ENCODE measurements at places on chromosomes 3 and 15.

DNA sequence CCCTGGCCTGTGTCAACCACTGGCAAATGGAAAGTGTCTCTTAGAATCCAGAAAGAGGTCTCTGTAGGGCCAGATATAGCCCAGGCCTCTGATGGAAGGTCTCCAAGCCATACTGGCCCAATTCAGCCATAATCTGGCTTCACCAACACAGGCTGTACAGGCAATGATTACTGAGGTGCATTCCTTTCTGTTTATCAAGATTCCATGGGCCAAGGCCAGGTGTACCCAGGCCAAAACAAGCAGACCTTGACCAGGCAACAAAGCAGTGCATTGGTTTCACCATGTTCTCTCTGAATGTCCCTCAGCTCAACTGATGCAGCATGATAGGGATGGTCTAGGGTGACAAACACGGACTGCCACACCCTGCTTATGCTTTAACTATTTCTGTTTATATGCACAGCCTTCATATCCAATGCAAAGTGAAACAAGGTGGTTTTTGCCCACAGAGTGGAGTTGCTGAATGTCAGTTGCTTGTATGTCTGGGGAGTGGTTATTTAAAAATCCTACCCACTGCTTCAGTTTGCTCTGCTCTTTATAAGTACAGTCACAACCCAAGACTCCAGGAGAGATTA lies 25.2 kb downstream of the CCNL1 start:
- DNase-seq: no peak

- no peak for DNase-seq
Observed at GRCh38 chr3:8817486-8817885, 48.1 kb upstream of the OXTR start.

DNA sequence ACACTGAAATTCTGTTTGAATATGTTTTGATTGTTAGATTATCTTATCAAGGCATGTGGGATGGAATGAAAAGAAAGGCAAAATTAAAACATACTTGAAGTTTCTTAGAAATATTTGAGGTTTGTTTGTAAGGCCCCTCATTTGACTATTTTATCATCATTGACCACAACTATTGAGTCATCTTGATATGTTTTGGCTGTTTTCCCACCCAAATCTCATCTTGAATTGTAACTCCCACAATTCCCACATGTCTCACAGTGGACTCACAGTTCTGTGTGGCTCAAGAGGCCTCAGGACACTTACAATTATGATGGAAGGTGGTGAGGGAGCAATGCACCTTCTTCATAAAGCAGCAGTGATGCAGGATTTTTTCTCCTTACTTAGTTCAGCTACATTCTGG lies 917.1 kb downstream of the PLOD2 start:
- no peak for DNase-seq

DNA sequence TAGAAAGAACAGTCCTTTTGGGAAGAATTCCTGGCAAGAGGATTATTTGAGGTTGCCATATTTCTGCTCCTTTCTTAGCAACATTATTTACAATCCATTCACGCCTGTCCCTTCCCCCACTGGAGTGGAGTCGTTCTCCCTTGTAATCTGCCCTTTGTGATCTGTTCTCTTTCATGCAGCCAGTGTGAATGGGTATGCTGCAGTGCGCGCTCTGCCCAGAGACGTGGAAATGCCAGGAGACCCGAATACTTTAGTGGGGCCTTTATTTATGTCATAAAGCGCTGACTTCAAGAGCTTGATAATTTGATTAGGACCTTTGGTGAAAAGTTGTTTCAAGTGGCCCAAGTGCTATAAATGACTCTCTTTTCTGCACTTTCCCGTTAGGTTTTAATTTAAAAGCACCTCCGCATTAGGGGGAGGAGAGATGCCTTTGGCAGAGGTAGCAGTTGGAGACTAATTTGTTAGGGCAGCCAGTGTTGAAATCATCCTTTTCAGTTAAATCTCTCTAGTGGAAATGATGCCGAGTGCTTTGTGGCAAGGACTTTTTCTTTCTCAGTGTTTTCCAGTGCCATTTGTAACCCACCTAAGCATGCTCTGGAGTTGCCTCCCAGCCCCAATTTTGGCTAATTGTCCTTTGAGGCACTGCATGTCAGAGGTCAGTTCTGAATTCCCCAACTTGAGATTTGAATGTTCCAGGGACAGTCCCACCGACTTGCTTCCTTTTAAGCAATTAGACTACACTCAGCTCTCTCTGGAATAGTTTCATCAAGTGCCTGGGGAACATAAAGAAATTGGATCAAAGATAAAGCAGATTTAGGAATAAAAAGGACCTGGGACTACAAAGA lies 52.4 kb downstream of the PSMD6 start:
- DNase-seq: no peak

DNA sequence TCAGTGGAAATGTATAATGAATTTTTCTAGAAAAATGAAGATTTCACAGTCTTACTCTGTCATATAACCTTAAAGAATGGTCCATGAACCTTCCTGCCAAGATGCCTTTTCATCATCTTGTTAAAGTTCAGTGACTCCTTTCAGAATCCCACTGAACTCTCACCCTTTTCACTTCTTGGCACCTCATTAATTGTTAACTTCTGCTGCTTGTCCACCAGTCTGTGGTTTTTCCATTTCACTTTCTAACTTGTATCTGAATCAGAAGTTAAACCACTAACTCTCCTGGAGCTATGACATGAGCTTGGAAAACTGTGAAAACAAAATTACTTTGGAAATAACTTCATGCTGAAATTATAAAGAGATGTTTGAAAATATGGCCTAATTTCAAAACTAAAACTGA lies 281.2 kb upstream of the ALCAM start:
- DNase-seq: no peak

GRCh38 chr15:92111751-92112150 lies 258.2 kb downstream of the SLCO3A1 start:
- DNase-seq: no peak

DNA sequence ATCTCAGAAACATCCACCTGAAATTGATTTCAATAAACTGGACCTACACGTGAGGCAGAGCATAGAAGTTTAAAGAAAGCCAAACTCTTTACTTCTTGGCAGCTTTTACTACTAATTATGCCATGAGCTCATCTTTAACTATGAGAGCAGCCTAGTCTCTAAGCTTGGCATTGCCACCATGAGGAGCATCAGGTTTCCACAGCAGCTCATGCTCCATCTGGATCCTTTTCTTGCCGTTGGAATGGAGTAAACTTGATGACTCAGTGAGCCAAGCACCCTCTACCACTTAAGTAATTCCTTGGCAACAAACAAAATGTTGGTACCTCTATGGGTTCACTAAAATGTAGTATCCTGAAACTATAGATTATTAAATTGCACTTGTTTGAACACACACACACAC lies 583.2 kb downstream of the EPHA3 start:
- DNase-seq: no peak

DNA sequence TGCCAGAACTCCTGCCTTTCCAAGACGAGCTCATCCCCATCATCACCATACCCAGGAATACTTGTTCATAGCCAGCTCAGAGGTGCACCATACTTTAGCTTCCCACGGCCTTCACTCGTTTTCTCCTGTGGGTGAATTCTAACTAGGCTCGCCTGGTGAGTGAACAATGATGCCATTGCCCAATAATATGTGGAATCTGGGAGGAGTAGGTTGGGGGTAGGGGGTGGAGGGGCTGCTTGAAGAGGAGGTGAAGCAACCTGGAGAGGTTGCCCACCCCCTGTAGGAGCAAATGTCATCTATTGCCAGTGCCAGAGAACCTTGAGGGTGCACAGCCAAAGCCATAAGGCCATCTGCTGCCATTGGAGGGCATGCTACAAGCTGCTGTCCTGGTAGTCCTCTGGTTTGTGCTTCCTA lies 592 bp upstream of the ZNF445 start:
- DNase-seq: no peak

DNA sequence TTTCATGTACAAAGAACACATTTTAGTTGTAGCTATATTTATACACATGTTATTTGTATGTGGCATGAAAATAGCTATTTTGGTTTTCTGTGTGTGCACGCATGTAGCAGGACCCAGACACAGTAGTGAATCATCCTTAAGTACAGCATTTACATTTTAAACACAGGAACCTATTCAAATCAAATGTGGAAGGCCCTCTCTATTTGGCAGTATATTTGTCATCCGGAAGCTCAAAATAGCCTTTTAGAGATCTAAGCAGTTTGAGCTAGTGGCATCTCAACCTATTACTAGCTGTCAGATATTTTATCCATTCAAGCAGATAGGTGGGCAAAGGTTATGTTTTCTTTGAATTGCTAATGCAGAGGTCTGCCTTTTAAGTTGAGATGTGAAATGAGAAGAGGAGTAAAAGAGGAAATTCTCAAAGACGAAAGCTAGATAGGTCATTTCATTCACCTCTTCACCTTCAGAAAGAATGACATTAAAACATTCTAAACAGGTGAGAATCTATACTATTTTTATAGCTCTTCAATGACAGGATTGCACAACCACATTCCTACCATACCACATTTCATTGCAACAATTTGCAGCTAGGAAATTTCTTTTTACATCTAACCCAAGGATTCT lies 46.3 kb upstream of the TIPARP start:
- no peak for DNase-seq

- no peak for DNase-seq
Observed at GRCh38 chr15:100692671-100693070, 90.3 kb downstream of the ASB7 start.

DNA sequence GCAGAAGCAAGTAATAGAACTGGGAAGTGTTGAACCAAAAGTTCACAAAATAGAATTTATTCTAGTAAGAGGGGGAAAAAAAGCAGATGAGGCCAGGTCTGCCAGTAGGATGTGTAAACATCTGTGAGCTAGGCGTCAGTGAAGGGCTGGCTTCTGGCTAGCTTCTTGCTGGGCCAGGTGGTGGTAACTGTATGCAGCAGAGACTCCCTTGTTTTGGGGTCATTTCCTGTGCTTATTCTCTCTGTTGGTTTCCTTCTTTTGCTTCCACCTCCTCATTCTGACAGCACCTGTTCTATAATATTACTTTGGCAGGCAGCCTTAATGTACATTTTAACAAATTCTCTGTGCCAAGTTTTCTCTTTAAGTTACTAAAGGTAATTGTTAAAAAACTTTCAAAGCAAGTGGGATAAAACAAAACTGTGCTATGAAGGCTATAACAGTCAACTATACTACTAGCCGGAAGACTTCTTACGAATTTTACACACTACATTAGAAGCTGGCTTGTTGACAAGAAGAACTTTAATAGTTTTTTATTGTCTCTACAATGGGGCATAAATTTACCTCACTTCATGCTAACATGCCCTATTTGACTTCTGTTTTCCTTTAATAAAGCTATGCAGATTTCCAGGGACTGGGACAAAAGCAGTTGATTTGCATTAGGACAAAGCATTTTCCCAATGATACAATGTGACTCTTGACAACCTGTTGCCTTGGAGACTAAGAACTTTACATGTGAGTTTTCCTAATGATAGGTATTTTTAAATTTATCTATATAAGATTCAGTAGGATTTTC lies 318.8 kb upstream of the NAALADL2 start:
- DNase-seq: no peak

DNA sequence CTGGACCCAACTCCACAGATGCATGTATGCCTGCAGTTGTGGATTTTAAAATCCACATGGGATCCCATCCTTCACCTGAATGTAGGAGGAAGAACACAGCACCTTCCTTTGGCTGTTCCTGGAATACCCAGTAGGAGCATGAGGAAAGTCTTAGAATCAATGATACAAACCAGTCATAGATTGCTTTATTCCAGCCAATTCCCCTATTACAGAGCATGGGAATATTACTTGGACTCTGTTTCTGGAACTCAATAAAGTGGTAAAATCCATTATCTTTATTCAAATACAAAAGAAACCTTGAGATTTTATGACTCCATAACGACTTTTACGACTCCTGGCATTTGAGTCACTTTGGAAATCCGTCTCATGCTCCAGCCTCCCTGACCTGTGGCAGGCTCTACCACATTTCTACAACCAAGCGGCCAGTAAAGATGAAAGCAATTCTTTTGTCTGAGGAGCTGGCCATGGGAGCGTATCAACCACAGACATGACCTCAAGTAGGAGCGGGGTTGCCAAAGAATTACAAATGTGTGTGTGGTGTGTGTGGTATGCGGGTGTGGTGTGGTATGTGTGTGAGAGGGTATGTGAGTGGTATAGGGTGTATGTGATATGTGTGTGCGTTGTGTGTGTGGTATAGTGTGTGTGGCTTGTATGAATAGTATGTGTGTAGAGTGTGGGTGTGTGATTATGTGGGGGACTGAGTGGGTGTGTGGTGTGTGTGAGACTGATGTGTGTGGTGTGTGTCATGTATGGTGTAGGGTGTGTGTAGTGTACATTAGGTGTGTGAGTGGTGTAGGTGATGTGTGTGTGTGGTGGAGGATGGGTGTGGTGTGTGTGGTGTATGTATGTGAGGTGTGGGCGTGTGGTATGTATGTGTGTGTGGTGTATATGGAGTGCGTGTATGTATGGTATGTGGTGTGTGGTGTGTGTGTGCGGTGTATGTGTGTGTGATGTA lies 40.0 kb downstream of the ARRDC4 start:
- DNase-seq: no peak

DNA sequence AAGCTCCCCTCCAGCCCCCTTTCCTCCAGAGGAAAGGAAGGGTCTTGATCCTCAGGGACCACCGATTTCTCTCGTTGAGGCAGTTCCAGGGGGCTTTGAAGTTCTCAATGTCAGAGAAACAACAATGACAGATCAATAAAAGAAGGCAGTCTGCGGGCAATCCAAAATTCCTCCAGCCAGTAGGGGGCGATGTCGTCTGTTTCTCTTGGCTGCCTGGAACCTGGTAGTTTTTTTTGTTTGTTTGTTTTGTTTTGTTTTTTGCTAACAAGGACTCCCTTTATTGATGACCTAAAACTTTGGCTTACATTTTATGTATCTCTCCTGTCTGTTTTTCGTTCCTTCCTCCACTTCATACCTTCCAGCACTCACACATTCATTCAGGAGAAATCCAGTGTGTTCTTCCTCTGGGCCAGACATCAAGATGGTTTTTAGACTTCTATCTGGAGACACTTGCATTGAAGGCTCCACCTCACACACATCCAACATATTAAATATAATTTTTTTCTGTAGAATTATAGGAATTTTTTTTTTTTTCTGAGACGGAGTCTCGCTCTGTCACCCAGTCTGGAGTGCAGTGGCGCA lies 276.6 kb downstream of the RPLP1 start:
- DNase-seq: peak; percentile 91

- DNase-seq: no peak
Observed at GRCh38 chr3:171374661-171375285, 85.4 kb downstream of the TNIK start.

GRCh38 chr15:39846108-39846507 lies 63.5 kb upstream of the FSIP1 start:
- no peak for DNase-seq
